Activated naive CD8-positive, alpha-beta T cell treated with anti-CD3 and anti-CD28 coated beads, Interleukin-2, amount 50 U/mL, for 24 hours (primary cell): ENCODE measurements at places on chromosomes 7 and 10.

DNA sequence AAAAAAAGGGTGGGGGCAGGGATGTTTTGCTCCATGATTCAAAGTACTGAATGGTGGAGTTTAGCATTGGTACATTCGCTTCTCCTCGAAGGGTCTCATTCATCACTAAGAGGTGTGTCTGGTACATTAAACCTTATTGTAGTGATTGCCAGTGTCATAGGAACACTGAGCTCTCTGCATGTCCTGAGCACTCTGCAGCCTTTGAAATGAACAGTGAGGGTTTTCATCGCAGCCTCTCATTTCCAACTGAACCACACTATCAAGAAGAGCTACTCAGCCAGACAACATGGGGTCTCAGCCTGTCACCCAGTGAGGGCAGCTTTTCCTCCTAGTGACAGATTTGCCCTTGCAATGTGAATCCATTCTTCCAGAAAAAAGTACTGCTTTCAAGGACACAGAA is 7.6 kb upstream of the DEPP1 start:
- DNase-seq = no peak

DNA sequence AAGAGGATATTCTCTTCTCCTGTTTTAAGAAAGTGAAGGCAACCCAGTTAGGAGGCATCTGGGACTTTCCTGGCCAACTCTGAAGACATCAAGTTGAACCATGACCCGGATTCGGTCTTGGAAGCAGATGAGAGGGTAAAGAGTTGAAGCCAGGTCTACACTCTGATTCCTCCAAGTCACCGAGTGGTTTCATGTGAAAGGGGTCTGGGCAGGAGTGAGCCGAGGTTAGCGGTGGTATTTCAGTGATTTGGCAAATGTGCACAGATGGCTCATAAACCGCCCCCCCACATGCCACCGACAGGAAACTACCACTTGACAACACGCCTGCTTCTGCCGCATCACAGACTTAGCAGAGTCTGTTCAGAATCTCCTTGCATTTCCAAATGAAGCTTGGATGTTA is 11.4 kb upstream of the REPIN1 start:
- peak; percentile 71 for DNase-seq

DNA sequence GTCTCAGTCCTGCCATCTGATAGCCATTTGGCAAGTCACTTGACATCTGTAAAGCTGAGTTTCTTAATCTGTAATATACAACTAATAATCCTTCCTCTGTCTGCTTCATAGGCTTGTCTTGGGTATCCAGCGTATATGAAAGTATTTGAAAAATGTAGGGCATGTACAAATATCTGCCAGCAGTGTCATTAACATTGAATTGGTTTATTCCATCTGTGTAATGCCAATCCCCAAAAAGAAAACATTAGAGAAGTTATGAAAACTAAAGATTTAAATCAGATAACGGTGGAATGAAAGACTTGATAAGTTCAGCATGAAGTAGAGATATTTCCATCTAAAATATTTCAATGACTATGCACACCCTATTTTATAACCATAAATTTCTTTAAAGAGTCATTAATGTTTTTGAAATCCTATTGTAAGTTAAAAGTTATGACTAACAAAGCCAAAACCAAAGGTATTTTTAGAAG is 9.8 kb upstream of the RTKN2 start:
- DNase-seq = no peak

DNA sequence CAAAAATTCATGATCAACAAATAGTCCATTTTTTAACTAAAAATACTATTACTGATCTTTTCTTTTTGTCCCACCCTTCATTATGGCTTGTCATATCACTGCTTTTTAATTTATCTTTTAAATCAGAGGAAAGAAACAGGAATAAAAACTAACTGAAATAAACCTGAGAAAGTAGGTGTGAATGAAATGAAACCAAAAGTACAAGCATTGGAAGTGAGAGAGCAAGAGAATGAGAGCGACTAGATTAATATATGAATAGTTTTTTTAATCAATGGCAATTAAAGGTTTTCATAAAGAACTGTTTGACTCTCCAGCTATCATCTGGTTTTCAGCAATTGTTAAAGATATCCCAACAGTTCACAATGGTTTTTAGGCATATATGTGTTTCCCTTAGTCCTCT is 137.8 kb downstream of the SPAG6 start:
- DNase-seq = no peak

DNA sequence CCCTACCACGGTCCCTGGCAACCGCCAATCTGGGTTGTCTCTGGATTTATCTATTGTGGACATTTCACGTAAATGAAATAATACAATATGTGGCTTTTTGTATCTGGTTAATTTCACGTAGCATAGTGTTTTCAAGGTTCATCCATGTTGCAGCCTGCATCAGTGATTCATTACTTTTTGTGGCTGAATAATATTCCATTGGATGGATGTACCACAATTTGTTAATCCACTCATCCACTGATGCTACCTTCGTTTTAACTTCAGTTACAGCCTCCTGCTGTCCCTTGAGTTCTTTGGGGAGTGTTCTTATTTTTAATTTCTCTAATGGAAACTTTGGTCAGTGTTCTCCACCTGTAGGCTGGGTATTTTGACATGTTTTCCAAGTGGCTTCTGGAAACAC is 49.5 kb downstream of the GRK5 start:
- no peak for DNase-seq

GRCh38 chr7:99623091-99623693 is 6.4 kb downstream of the ZSCAN25 start:
- peak; percentile 53 for DNase-seq

- no peak for DNase-seq
These were observed 107.7 kb downstream of the FAM53B start for GRCh38 chr10:124636271-124636995.

DNA sequence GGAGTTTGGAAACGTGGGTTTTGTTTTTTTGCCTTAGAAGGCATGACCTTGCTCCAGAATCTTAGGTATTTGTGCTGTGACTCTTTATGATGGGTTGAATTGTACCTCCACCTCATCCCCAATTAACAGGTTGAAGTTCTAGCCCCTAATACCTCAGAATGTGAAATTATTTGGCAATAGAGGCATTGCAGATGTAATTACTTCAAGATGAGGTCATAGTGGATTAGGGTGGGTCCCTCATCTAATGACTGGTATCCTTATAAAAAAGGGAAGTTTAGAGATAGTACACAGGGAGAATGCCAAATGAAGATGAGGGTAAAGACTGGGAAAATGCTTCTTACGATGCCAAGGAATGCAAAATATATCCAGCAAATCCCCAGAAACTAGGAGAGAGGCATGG is 3.0 kb upstream of the FAM200A start:
- DNase-seq = no peak

DNA sequence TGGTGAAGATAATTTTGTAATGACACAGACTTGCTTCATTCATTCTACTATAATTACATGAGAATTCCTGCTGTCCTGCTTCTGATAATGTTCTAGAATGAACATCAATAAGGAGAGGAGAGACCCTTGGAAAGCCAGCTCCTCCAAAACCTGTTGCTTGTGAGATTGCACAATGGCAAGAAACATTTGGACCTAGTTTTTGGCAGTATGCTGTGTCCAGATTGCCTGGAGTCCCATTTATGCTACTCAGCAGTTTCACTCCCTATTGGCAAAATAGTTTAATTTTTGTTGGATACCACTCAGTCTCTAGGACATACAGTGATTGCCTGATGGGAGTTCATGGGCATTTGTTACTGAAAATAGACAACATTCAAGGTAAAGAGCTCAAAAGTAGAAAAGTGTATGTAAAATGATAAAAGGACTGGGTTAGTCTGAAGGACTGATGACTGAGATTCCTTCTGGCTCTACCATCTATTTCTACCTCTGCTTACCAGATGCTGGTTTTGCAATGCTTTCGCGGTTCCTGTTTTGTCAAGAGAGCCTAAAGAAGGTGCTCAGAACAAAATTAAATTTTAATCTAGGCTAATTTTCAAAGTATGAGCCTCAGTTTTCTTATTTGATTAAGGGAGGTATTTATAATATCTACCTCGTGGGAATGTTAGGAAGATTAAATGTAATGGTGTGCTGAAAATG is 8.0 kb upstream of the ACTR3B start:
- DNase-seq = no peak
